ENCODE measurements at places on chromosomes 6 and 20.

- DNase-seq = no peak
These were observed 4.9 kb downstream of the PKIG start for GRCh38 chr20:44587035-44587980.

DNA sequence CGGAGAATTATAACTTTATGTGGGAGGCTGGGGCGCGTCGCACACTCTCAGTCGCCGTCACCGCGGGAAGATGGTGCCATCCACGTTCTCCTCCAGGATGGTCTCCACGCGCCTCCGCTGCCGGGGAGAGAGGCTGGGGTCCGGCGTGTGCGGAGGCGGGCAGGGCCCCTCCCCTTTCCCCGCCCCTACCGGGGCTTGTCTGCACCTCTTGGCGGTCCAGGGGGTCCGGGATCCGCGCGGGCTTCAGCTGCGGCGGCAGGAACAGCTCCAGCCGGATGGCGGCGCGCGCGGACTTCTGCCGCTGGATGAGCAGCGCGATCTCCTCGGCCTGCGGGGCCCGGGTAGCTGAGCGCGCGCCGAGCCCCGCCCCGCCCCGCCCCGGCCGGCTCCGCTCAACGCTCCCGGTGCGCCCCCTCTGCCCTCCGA lies 807 bp downstream of the LKAAEAR1 start:
- DNase-seq = peak; percentile 50

GRCh38 chr6:47773005-47773404 lies 8.8 kb upstream of the OPN5 start:
- DNase-seq = no peak

DNA sequence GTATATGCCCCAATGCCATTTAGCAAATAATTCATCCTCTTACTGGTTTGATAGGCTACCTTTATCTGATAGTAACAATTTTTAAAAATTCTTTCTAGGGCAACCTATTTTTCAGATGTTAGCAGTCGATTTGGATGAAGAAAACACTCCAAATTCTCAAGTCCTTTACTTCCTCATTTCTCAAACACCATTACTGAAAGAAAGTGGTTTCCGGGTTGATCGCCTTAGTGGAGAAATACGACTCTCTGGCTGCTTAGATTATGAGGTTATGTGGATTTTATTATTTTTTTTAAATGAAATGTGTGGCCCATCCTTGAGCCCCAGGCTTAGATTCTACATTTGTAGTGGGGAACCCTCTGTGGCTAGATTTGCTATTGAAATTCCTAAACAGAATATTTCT lies 26.3 kb downstream of the CDH26 start:
- DNase-seq = no peak

- DNase-seq = no peak
These were observed 64.8 kb downstream of the SYNJ2 start for GRCh38 chr6:158046201-158047126.

DNA sequence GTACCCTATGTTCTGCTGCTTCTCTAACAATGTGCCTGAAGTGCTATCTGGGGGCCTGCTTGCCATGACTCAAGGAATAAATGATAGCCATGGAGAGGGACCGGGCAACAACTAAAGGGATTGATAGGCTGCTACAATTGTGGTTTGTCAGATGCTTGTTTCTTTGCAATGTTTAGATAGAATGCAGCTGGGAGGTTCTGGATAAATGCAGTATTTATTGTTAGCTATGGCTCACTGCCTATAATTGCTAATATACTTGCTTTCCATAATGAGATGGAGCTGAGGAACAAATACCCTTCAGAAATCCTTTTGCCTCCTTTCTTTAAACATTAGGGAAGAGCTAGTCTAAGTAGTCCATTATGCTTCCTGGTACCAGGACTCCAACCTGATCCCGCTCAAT lies 575.2 kb upstream of the SYNCRIP start:
- no peak for DNase-seq

GRCh38 chr6:84536885-84537638 lies 227.3 kb downstream of the TBX18 start:
- DNase-seq = no peak

DNA sequence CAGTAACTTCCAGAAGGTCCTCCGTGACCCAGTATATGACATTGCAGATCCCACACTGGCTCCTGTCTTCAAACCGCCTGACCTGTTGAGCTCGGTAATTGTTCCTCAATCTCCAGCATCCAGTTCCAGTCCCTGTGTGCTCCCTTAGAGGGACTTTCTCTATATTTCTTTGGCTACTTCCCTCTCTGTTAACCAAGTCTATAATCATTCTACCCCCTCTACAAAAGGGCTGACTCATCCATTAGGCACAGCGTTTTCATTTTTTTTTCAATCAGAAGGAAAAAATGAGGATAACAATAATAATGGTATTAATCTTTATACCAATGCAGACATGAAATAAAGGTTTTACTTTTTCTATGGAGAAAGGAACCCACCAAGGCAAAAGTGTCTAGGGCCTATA lies 69.3 kb downstream of the FAM229B start:
- DNase-seq = no peak

GRCh38 chr20:9523636-9524035 lies 9.2 kb downstream of the LAMP5 start:
- no peak for DNase-seq

DNA sequence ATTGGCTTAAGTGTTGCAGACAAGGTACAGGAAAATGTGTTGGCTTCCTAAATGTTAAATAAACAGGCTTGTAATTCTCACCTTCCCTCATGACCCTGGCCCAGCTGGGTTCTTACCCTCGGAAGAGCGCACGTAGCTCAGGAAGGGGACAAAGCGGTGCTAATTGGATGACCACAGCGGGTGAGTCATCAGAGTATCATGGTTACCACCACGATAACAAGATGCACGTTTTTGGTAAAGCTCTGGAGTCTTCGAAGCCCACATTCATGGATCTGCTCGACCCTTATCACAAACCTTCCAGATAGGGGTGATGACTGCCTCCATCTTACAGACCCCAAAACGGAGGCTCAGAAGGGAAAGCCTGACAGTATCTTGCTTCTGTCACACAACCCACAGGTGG lies 32.8 kb downstream of the APCDD1L start:
- no peak for DNase-seq

DNA sequence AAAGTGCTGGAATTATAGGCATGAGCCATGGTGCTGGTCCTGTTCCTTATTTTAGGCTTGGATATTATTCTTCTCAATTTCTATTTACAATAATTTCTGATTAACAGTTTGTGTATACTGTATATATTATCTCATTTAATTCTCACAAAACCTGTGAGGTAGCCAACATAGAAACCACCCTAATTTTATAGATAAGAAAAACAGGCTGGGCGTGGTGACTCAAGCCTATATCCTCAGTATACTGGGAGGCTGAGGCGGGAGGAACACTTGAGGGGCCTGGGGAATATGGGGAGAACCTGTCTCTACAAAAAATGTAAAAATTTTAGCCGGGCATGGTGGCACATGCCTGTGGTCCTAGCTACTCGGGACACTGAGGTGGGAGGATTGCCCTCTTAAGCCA lies 3.8 kb upstream of the AFG1L start:
- DNase-seq = no peak

GRCh38 chr6:158057213-158057987 lies 75.7 kb downstream of the SYNJ2 start:
- no peak for DNase-seq

DNA sequence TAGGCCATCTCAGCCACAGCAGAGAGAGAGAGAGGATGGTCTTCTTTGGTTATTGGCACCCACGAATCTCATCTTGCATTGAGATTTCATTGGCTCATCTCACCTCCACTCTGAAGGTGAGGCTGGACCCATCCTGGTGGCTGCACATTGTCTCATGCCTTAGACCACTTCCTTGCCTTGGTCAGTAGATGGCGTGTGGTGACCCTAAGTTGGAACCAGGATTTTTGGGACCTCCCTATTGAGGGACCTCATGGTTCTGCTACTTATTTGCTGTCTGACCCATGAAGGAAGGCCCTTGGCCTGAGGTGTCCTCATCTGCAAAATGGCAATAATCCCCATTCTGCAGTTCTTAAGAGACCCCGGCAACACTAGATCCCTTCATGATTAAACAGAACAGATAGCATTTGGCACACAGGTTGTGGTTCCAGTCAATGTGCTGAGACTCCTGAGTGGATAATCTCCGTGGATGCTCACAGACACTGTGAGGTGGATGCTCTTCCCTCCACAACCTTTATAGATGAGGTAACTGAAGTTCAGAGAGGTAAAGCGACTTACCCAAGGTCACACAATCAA lies 21.5 kb upstream of the AAR2 start:
- no peak for DNase-seq

- no peak for DNase-seq
These were observed 2.4 kb upstream of the ZMYND8 start for GRCh38 chr20:47358672-47359529.

GRCh38 chr20:35307666-35308653 lies 15.7 kb upstream of the FAM83C start:
- DNase-seq = no peak

- no peak for DNase-seq
These were observed 222.8 kb upstream of the RUNX2 start for GRCh38 chr6:45105170-45105820.

GRCh38 chr20:20367575-20368417 lies at the start of gene INSM1:
Gene INSM1 (plus strand): TSS chr20:20368104. CDS start chr20:20368268, 164 bp downstream.
- no peak for DNase-seq

DNA sequence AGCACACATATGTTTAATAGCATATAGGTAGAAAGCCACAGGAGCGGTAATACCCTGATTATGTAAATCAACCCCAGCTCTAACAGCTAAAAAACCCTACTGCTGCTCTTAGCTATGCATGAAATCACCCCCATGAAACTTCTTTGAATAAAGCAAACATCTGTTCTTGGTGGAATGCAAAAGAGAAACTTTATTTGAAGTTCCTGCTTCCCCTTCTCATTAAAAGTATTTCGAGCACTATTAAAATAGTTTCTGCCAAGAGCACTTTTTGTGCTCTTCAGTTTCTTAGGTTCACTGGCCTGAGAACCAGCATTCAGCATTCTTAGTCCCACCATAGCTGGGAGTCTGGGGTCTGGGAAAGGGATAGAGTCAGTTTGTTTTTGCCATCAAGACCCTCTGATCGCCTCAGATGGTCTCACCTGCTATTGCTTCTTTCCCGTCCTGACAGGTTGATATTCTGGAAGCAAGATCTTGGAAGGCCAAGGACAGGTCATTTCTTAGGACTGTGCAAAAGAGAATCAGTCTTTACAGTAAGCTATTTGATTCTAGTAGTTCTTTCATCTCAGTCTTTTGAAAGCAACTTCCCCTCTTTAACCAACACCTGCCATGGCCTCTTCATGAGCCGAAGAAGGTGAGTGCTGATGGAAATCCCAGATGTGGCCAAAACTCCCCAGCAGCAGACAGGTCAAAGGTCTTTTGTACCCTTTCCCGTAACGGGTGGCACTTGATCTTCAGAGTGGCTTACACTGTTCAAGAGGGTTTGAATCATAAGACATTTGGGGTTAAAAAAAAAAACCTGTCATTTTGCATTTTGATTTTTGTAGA lies 76.5 kb upstream of the TMEM170B start:
- no peak for DNase-seq

- no peak for DNase-seq
These were observed 61.6 kb upstream of the TNFRSF21 start for GRCh38 chr6:47371139-47371869.

GRCh38 chr6:41367700-41368099 lies 32.3 kb downstream of the NCR2 start:
- DNase-seq = no peak

DNA sequence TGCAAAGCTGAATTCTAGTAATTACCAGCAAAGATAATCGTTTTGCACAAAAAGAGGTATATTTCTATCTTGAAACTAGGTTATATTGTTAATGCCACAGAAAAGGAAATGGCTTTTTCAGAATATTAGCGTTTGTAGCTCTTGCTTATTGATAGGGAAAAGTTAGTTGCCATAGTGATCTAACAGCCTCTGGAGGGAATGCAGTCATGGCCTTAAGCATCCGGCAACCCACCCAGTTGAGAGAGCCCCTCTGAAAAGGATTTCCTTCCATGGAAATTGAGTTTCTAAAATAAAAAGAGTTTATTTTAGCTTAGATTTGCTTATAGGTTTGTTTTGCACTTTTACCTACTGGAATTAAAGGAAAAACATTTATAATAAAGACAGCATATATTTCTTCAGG lies 224.5 kb downstream of the BCKDHB start:
- DNase-seq = no peak

DNA sequence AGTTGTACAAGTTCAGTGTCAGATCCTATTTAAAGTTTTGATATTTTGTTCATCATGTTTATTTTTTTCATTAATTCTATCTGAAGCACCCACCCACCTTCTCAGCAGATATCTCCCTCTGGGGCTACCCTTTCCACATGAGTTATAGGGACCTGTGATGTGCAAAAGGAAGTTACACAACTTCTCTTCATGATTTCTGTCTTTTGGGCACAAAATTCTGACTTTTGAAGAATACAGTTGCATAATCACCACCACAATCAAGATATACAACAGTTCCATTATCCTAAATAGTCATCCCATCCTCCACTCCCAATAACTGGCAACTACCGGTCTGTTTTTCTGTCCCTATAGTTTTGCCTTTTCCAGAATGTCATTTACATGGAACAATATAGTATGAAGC lies 13.8 kb upstream of the FUCA2 start:
- DNase-seq = no peak

- no peak for DNase-seq
These were observed 71.4 kb downstream of the FOXA2 start for GRCh38 chr20:22512911-22513489.

GRCh38 chr20:17773619-17774018 lies 73.9 kb downstream of the BANF2 start:
- DNase-seq = no peak

- DNase-seq = no peak
These were observed 13.9 kb upstream of the AARS2 start for GRCh38 chr6:44327096-44327495.

DNA sequence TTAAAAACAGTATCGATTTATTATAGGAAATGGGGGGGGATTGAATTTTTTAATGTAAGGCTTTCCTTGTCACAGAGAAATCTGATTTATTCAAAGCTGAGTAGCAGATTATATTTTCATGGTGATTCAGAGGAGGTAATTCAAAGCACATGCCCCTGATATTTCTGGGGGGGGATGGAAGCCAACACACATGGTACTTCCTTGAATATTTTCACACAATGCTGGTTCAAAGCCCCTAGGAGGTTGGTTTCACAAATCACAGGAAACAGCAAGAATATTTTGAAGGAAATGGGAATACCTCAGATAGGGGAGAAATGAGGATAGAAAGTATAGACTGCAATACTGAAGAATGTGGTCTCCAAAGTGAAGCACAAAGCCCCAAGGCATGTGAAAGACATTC lies 98.8 kb downstream of the RTN4IP1 start:
- no peak for DNase-seq

GRCh38 chr20:9912858-9913434 lies 74.1 kb upstream of the PAK5 start:
- peak; percentile 4 for DNase-seq

DNA sequence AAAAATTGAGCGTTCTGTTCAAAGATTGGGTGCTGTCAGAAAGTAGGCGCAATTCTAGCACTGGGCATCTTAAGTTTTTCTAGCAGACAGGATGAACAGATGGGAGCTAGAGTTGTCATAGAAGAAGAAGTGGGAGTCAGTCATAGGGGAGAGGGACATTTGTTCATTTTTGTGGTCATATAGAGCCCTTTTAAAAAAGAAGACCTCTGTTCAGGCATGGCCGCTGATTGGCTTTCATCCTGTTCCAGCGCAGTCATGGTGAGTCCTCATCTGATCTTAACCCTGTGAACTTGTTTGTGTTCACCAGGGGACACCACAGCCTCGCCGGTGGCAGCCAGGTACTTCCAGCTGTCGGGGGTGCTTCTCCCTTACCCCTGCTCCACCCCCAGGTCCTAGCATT lies 29.7 kb upstream of the PBOV1 start:
- DNase-seq = no peak

Measured in effector CD4-positive, alpha-beta T cell (primary cell).